T1000 (cell line): ENCODE measurements at places on chromosomes 13 and 19.
A peak's percentile ranks its signal among the peaks of the same experiment; 100 is the strongest.

DNA sequence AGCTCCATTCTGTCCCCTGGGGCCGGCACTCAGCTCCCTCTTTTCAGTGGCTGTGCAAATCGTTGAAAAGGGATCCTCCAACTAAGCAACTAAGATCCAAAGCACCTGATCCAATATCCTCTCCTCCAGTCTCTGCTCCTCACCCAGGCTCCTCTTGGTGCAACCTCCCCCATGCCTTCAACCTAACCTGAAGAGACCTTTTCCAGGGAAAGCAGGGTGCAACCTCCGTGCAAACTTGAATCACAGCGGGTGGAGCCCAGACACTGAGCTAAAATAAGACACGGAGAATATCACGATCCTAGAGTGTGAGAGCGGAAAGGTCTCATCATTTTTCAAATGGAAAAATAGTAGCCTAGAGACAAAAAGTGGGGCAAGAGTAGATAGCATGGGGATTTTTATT lies 8.3 kb downstream of the CACNG7 start:
- DNase-seq: no peak

DNA sequence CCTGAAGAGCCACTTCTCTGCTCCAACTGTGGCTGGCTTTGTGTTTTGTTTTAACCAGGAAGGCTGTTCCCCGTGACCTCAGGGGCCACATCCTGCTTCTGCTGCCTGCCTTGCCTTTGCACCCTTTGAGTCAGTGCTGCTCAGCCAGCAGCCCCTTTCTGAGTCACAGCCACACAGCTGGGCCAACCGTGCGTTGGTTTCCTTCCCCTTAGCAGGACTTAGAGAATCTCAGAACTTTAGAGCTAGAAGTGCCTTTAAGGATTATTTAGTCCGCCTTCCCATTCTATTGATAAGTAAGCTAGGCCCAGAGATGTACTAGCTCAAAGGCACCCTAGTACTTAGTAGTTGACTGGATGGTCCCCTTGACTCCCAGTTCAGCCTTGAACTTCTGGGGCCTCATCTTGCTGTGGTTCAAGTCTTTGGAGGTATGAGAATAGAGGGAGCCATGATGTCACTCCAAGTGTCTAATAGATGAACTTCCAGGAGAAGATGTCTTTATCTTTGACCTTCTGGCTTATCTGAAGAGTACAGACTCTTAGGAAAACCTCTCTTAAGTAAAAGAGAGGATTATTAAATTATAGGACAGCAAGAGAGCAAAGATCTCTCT lies 8.0 kb downstream of the RGCC start:
- peak; percentile 24 for DNase-seq

DNA sequence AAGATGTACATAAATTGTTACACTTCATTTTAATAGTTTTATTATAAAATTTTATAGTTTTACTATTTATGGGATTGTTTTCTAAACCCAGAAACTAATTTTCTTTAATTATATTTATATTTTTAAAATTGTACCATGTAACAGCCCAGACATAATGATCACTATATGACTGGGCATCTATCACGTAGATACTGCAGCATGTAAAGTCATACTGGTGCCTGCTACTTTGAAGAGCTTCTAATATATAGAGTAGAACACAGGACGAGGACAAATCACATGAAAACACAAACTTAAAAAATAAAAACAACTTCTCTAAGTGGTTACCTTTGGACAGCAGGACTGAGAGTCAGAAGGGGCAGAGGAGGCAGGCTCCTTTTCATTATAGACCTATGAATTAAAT lies 5.3 kb downstream of the ELF1 start:
- DNase-seq: no peak

DNA sequence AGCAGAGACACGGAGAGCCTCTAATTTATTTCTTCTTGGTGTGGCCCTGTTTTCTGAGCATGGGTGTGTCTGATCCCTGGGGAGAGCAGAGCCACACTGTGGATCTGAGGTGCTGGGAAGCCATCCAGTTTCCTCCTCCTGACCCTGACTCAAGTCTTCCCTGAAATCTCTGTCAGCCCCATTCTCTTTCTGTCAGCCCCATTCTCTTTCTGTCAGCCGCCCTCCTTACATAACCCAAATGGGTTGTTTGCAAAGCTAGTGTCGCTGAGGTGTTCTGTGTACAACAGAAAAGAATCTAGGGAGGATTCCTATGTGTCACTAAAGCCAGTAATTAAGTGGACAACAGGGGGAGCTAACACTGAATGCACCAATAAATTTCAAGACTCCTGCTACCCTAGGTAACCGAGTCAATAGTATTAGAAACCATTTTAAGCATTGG lies 50.2 kb downstream of the LRCH1 start:
- DNase-seq: no peak

DNA sequence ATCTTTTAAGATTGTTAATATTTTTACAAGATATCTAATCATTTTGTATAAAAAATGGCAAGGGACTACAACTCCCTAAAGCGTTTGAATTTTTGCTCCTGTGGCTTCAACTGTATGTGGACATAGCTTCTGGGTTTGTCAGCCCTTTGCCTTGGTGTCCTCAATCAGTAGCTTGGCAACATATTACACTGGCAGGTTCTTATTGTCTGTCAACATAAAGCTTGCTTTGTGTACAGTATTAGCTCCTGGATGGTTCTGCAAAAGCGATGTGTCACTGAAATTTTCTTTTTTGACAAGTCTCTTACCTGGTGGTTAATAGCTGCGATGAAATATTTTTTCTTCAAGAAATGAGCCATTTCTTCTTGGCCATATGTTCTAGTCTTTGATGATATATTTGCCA lies 190.0 kb downstream of the HS6ST3 start:
- DNase-seq: no peak

GRCh38 chr13:19961489-19961888 lies 3.0 kb downstream of the ZMYM2 start:
- DNase-seq: no peak

- DNase-seq: no peak
These were observed 480.5 kb upstream of the SLITRK1 start for GRCh38 chr13:84362777-84363176.

DNA sequence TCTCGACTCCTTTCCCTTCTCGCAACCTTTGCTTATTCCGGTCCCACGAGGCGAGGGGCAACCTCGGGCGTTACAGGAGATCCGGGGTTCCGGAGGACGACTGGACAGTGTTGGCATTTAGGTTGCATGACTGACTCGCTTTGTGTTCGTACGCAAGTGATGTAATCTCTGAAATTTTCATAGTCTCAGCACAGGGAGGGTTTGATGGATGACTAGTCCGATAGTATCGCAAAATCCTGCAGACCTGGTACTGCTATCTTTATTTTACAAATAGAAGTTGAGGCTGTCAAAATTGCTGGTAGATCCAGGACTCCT lies 342 bp downstream of the DDX49 start:
- no peak for DNase-seq

- no peak for DNase-seq
These were observed 755 bp downstream of the SERTM1 start for GRCh38 chr13:36674337-36675212.

DNA sequence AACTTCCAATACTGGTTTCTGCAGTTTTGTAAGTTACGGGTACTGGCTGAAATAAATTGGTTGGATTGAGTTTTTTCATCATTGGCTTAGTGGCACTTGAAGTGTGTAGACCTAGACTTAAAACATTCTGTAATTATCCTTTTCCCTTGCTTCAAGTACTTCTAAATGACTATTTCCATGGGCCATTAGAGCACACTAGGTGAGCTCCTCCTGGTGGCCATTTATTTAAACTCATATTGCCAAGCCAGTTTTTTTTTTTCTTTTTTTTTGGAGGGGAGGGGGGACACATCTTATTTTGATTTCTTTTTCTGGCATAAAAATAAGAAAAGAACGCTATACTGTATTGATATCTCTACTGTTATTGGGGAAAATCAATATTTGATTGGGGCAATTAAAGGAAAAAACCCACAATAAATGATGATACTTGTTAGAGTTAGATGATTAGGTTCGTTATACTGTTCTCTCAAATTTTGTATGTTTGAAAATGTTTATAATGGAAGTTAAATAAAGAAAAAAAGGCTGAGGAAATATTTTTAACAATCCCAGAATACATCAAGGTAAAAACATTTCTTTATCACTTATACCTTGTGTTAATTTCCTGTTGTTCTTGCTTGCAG lies 82.9 kb downstream of the PDS5B start:
- DNase-seq: no peak

DNA sequence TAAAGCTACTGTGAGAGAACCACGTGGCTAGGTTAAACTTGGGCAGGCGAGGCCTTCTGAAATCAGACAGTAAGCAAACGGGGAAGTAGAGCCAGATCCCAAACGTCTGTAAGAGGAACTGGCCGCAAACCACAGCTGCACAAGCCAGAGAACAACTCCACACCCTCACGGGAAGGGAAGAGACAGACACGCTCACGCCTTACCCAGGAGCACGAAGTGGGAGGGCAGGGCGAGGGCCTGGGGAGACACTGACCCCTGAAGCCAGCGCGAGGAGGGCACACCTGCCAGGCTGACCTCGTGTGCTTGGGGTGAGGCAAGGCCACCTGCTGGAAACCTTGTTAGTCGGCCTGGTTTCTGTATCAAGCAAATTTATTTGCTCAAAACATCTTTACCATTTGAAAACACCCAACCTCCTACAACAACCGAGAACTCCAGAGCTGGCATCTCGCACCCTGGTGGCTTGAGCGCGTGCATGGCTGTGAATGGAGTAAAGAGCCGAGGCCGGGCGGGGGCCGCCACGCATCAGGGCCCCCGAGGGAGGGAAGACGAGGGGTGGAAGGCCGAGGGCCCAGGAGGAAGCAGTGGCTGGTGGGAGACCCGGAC lies 7.3 kb downstream of the POLR2E start:
- DNase-seq: no peak

DNA sequence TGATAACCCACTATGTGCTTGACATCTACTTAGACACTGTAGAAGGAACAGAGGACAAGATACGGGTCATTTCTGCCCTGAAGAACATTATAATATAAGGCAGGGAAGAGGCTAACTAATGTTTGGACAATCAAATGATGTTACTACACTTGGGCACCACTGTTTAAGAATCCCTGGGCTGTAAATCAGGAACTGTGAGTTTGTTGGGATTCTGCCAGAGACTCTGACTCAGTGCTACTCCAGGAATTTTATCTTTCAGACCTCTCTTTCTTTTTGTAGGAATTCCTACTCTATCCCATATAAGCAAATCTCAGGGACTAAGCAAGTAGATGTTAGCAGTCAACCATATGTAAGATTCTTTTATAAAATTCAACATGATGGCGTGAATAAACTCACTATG lies 3.1 kb upstream of the ZNF471 start:
- no peak for DNase-seq

GRCh38 chr19:56245121-56245740 lies 27.3 kb upstream of the EDDM13 start:
- DNase-seq: no peak

DNA sequence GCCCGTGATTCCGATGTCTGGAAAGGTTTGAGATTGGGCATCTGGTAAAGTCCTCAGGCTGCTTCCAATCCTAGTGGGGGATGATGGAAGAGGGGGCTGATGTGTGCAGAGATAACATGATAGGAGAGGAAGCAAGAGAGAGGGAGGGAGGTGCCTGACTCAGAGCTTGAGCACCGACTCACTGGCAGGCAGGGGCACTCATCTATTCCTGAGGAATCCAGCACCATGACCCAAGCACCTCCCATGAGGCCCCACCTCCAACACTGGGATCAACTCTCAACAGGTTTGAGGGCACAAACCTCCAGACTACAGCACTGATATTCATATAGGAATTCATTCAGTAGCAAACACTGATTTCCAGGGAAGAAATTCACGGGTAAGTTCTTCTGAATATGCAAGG lies 5.6 kb upstream of the SIGLEC9 start:
- DNase-seq: no peak

- peak; percentile 49 for DNase-seq
These were observed 505 bp upstream of the ZIC2 start for GRCh38 chr13:99980824-99981734.

GRCh38 chr13:38376546-38376945 lies 26.9 kb downstream of the UFM1 start:
- no peak for DNase-seq

- DNase-seq: no peak
These were observed 321.8 kb upstream of the HTR2A start for GRCh38 chr13:47218611-47219010.

GRCh38 chr13:75550159-75550567 lies 572 bp downstream of the UCHL3 start:
- DNase-seq: no peak

- no peak for DNase-seq
These were observed 44.0 kb downstream of the SUGP2 start for GRCh38 chr19:18989316-18989715.

GRCh38 chr19:55206664-55207500 lies 2.4 kb downstream of the PTPRH start:
- DNase-seq: peak; percentile 68

DNA sequence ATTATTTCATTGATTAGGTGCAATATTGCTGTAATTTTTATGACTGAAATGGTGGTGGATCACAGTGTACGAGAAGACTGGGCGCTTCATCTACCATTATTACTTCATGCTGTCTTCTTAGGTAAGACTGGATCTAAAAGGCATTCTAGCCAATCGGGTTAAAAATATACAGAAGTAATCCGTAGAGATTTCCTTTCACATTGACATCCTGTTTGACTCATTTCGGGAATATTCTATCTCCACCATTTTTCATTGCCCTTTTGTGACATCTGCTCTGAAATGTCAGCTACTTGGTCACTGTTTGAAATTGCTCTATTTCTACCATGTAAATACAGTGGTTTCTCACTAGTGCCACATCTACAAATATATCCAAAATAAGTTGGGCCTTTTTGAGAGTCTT lies 90.2 kb downstream of the ZAR1L start:
- no peak for DNase-seq

GRCh38 chr19:18112989-18113478 lies 15.5 kb downstream of the MAST3 start:
- peak; percentile 42 for DNase-seq

- no peak for DNase-seq
These were observed 91.7 kb downstream of the ATP8A2 start for GRCh38 chr13:25463496-25463895.

GRCh38 chr13:33394294-33394932 lies 108.9 kb upstream of the STARD13 start:
- DNase-seq: no peak

- no peak for DNase-seq
These were observed 10.4 kb downstream of the IGFLR1 start for GRCh38 chr19:35731779-35732405.

- no peak for DNase-seq
These were observed 127.2 kb upstream of the UBL3 start for GRCh38 chr13:29977476-29978120.

- DNase-seq: no peak
These were observed 147.0 kb downstream of the FGF9 start for GRCh38 chr13:21817878-21818277.

DNA sequence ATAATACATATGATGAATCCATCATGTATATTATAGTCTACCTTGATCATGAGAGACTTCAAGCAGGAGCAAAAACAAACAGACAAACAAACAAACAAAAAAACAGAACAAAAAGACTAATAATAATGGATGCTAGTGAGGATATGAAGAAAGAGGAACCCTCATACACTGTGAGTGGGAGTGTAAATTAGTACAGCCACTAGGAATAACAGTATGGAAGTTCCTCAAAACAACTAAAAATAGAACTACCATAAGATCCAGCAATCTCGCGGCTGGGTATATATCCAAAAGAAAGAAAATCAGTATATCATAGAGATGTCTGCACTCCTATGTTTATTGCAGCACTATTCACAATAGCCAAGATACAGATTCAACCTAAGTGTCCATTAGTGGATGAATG lies 7.0 kb upstream of the DLEU7 start:
- DNase-seq: no peak

GRCh38 chr13:44312834-44313551 lies 60.6 kb upstream of the SERP2 start:
- DNase-seq: no peak
